GM06990 (cell line): ENCODE measurements at places on chromosomes 4 and X.
A peak's percentile ranks its signal among the peaks of the same experiment; 100 is the strongest.

DNA sequence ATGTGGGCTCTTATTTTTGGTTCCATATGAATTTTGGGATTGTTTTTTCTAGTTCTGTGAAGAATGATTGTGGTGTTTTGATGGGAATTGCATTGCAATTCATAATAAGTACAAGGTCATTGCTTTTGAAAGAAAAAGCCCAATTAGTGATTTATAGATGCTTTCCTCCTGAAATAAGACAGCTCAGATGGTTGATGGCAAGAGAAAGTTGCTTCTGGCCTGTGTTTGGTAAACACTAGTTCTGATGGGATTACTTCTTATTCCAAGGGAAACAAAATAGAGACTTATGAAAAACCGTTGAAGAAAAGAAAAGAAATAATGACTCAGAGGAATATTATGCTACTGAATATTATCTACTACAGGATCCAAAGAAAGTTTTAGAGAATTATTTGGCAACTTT lies 144.9 kb downstream of the SPANXA1 start:
- DNase-seq: no peak

DNA sequence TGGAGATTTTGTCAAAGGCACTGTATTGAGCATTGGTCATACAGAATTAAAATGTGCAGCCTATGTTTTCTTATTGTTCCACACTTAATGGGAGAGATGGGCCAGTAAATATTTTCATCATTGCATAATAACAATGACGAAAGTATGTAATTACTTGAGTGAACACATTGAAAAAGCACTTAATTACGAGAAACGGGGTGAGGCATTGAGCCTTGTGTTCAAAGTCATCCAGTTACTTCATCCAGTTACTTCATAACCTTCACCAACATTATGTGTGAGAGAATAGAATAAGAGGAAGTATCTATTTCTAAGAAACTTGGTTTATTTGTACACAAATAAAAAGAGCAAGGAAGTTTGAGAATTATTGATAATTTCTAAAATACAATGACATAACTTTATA lies 1427.0 kb downstream of the ADGRL3 start:
- DNase-seq: no peak

- DNase-seq: peak; percentile 68
Measured at GRCh38 chrX:154486396-154487207, at the start of gene UBL4A. TSS of gene UBL4A (minus strand) at chrX:154486615. CDS start at chrX:154486584, 31 bp downstream.

GRCh38 chr4:186852964-186853391 lies 129.3 kb upstream of the FAT1 start:
- no peak for DNase-seq

DNA sequence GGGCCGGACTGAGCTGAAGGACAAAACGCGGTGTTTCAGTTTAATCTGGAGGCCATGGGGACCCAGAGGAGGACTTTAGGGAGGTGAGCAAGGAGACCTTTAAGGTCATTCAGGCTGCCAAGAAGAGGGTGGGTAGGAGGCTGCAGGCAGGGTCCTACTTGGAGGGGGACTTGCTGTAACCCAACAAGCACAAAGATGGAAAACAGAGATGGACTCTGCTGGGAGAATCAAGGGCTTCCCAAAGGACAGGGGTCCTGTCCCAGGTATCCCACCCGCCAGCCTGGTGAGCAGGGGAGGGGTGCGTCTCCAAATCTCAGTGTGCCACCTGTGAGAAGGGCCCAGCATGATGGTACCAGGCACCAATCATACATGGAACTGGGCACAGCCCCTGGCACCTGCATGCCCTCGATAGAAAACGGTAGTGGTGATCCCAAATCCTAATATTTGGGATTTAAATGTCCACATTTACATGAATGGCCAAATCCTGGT lies 3.9 kb upstream of the HAUS3 start:
- no peak for DNase-seq

GRCh38 chr4:170529748-170530722 lies 440.3 kb upstream of the AADAT start:
- no peak for DNase-seq

- no peak for DNase-seq
Measured at GRCh38 chr4:65724973-65725372, 54.7 kb upstream of the EPHA5 start.

- no peak for DNase-seq
Measured at GRCh38 chr4:72473434-72473900, 95.6 kb downstream of the ADAMTS3 start.

DNA sequence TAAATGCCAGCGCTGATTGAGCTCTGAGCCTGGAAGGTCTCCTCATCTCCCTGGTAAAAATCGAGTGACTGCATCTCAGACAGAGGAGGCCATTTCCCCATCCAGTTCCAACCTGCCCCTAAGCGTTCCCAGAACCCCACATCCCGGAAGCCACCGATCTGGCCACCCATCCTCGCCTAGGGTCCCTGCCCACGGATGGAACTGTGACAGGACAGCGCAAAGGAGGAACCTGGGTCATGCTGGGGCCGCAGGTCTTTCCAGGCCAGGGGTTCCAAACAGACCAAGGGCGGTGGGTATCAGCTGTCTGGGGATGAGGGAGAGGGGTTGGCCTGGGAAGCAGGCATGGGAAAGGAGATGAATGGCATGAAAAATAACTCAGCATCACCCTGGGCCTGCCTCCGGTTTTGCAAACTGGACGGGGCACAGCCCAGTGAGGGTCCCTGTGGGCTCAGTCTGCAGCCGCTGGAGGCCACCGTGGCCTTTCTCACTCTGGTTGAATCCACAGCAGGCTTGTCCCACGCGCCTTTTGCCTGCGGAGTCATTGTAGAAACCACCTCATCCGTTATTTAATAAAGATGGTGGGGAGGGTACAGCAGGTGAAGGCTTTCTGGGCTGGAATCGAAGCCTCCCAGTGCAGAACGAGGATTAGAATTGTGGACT lies 49.1 kb downstream of the ABLIM2 start:
- DNase-seq: no peak

GRCh38 chr4:139509727-139510410 lies 46.1 kb downstream of the SETD7 start:
- no peak for DNase-seq

- DNase-seq: no peak
Measured at GRCh38 chr4:17246656-17247055, 265.2 kb downstream of the QDPR start.

- DNase-seq: no peak
Measured at GRCh38 chr4:87410679-87411078, 11.7 kb upstream of the NUDT9 start.
